Chondrocyte (in vitro differentiated cells): ENCODE measurements at places on chromosomes 2 and 18. TPM values are rescaled to one million over a fixed set of nuclear protein-coding genes. Genes with fewer than 3 reads are reported as not detected.

The ACTR1B gene
- total RNA-seq, result 51.0 to 66.0 TPM (median 51.8 TPM) in 3 replicates

The ANKRD62 gene
- not detected in 3 replicates for total RNA-seq

The ACVR1 gene
- 53.1 to 81.7 TPM (median 76.9 TPM) in 3 replicates for total RNA-seq

The ID2 gene
- 23.1 to 50.5 TPM (median 23.2 TPM) in 3 replicates for total RNA-seq

The DNAH6 gene
- total RNA-seq, result 0.12 TPM in 1 of 3 replicates, not detected in the others

The C2orf66 gene
- total RNA-seq, result 0.89 TPM in 1 of 3 replicates, not detected in the others

The FARSB gene
- 14.8 to 23.7 TPM (median 15.5 TPM) in 3 replicates for total RNA-seq

The OLA1 gene
- 71.8 to 77.5 TPM (median 77.1 TPM) in 3 replicates for total RNA-seq

The TOGARAM2 gene
- total RNA-seq, result 0.07 to 0.72 TPM (median 0.49 TPM) in 3 replicates
